ENCODE measurements at places on chromosomes 5 and 9. TPM values are rescaled to one million over a fixed set of nuclear protein-coding genes. Genes with fewer than 3 reads are reported as not detected.

GRCh38 chr5:74017786-74018211 lies 391.8 kb downstream of the ARHGEF28 start:
- no peak for DNase-seq

TPPP gene
- 0.24 TPM for total RNA-seq

HSDL2 gene
- 27.6 TPM for total RNA-seq

DNA sequence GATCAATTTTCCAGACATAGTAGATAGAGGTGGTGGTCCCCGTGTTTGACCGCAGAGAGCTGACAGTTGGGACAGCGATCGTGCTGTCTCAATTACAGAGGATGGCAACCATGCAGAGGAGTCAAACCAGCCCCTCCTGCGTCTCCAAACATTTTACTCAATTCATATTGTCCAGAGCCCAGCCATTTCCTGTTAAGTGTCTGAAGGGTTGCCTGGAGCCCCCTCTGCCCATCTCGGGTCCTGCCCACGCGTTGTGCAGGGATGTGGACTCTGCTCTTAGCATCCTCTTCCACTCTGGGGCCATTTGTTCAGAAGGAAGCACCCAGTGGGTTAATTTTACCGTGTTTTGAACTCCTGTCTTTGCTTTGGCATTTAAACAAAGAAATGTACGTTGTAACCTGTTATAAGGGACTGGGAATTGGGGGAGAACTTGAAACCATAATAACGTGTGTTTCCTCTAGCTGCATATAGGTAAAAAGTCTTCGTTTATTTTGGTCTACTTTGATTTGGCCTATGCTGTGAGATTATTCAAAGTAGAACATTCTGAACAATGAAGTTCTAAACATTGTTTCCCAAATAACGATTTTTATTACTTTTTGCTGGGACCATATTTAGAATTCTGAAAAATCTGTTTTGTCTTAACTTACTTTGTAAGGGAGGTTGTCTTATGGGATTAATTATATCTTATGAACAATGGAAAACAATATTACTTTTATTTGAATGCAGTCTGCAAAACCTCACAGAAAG lies 876 bp downstream of the EGFLAM start:
- no peak for DNase-seq

PCDHGB3 gene
- 0.33 TPM for total RNA-seq

MELK gene
- total RNA-seq = 26.5 TPM

RNF145 gene
- 39.2 TPM for total RNA-seq

CCDC192 gene
- total RNA-seq = 0.09 TPM

COL23A1 gene
- total RNA-seq = 1.5 TPM

SLC45A2 gene
- total RNA-seq = not detected

VDAC1 gene
- 166 TPM for total RNA-seq

GRCh38 chr5:6786786-6787495 lies 73.7 kb downstream of the TENT4A start:
- DNase-seq = no peak

DNA sequence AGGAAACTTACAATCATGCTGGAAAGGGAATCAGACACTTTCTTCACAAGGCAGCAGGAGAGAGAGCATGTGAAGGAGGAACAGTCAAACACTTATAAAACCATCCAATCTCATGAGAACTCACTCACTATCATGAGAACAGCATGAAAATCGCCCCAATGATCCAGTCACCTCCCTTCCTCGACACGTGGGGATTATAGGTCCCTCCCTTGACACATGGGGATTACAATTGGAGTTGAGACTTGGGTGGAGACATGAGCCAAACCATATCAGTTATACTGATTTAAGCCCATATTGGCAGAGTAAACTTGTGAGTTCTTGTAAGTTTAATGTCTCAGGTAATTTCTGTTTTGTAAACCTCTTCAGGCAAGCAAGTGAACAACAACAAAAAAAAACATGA lies 70.8 kb downstream of the ERAP1 start:
- no peak for DNase-seq

GRCh38 chr9:38008168-38009034 lies 60.6 kb downstream of the SHB start:
- peak; percentile 62 for DNase-seq

DNA sequence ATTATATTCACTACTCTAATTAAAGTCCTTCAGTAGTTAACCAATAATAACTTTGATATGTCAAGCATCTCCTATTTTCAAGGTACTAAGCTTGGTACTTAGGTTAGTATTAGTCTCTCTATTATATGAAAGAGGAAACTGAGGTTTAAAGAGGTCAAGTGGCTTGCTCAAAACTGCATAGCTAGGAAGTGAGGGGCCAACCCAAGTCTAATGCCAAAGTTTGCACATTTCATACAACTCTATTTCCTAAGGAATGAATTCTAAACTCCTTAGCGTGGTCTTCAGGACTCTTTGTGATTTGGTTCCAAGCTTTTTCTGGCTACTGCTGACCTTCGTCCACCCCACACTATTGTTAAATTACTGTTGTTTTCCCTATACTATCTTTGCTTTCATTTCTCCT lies 9.9 kb upstream of the SHOC1 start:
- DNase-seq = no peak
